ENCODE measurements at places on chromosomes 11 and 22.

- DNase-seq: no peak
Observed at GRCh38 chr22:18044548-18045271, 20.3 kb upstream of the MICAL3 start.

GRCh38 chr22:19240813-19241592 lies 50.5 kb downstream of the CLTCL1 start:
- no peak for DNase-seq

DNA sequence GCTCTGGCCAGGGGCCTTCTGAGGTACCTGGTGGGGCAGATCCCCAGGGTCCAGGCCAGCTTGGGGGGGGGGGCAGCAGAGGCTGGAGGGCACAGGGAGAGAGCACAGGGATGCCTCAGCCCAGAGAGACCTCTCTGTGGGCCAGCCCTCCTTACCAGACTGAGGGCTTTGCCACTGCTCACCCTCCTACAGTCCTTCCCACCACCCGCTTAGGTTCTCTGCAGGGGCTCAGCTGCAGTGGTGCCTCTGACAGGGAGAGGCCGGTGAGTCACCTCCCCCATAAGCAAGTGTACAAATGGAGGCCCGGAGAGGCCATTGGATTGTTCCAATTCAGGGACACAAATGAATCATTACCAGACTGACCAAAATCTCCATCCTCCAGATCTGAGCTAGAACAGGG lies 68.1 kb upstream of the LMO1 start:
- no peak for DNase-seq

DNA sequence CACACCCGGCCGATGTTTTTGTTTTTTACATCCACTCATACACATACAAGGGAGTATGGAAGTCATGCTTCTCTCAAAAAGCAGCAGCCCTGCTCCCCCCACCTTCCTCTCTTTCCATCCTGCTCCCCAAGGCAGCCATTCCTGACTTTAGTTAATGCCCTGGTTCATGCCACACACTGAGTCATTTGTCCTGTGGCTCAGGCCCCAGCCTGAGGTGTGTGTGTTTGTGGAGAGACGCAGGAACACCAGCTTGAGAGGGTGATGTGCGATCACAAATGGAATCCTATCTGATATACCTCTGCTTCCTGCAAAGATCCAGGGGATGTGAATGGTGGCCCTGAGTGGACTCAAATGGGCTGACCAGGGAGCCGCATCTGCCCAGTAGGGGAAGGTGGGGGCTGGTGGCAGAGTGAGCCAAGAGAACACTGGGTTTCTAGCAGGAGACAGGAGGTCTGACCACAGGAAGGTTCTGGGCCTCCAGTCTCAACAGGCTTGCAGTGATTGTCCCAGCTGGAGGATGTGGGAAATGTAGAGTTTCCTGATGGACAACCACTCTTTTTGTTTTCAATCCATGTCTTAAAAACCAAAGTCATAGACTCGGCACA lies 86.7 kb downstream of the OSBP2 start:
- no peak for DNase-seq

DNA sequence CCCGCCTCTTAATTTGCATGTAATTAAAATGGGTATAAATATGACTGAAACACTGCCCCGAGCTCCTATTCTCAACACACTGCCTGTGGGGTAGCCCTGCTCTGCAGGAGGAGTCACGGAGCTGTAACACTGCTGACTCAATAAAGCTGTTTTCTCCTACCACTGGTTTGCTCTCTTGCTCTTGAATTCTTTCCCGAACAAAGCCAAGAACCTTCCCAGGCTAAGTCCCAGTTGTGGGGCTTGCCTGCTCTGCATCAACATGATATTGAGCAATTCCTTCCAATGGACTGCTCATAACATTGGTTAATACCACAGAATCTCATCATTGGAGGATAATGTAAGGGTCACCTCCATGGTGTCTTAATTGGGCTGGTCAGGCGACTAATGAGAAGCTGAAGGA lies 114.4 kb downstream of the FBXO7 start:
- no peak for DNase-seq

- no peak for DNase-seq
Observed at GRCh38 chr22:44047891-44048301, 23.8 kb downstream of the PARVB start.

GRCh38 chr11:60830478-60831142 lies 11.3 kb upstream of the CCDC86 start:
- DNase-seq: no peak

DNA sequence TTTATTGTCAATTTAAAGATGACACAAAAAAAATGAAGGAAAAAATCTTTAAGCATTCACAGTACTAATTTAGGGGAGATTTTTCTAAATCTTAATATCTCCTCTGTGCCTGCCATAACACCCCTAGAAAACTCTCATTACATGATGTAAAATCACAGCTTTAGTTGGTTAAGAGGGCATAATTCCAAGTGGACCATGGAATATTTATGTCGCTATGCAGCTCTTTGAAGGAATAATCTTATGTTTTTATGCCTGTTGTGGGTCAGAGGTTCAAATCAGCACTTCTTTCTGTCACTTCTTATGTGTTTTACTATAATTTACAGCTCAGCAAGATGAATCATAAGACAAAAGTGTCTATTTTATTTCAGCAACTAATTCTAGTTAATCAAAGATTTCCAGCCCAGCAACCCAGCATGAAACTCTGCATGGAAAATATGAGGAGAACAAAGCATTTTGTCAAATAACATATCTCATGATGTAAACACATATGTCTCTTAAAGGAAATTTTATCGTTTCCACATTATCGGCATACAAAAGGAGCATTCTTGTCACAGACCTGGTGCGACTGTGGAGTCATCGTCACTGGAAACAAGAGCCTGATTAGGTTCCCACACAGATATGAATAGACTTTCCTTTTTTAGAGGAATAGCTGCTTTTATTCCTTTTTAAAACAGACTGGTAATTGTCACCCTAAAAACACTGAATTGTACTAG lies 274.8 kb downstream of the SOX6 start:
- no peak for DNase-seq

DNA sequence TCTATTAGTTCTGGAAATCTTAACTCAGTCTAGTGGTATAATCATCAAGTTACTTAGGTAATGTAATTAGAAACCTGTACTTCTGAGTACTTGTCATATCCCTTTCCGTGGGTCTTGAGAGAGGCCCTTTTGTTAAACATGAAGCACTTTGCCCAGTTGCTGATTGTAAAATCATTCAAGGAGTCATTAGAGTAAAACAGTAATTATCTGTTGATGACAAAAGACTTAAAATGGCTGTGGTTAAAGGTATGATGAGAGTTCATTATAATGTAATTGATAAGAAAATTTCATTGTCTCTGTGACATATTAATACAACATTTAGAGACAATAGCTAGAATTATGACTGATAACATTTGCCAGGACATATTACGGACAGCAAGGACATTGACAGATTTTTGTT lies 34.3 kb downstream of the PRR5L start:
- no peak for DNase-seq

DNA sequence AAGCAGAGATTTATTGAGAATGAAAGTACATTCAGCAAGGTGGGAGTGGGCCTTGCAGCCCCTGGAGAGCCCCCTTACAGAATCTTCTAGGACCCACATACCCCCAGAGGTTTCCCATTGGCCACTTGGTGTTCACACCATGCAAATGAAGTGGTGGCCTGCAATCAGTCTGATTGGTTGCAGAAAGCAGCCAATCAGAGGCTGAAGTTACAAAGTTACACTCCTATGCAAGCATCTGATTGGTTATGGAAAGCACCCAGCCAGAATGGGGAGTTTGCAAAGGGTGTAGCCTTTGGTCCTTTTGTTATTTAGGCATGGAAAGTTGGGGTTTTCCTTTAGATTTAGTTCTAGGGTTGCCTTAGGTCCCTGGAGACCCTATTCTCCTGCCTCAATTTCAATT lies 34.9 kb downstream of the UVRAG start:
- no peak for DNase-seq

DNA sequence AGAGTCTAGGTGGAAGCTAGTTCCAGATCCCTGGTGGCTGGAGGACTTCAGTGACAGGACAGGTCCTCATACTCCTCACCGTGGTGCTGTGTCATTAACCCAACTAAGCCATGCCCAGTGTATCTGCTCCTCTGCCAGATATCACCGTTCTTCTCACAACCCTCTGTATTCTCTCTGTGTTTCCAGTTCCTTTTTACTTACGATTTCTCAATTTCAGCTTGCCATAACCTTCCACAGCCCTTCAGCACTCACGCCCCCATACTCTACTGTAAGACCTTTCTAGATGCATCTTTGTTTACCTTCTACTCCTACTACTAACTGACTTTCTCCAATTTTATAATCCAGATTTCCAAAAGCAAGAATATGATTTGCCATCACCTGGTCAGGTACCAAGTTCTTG lies 26.1 kb upstream of the RIC3 start:
- DNase-seq: no peak

DNA sequence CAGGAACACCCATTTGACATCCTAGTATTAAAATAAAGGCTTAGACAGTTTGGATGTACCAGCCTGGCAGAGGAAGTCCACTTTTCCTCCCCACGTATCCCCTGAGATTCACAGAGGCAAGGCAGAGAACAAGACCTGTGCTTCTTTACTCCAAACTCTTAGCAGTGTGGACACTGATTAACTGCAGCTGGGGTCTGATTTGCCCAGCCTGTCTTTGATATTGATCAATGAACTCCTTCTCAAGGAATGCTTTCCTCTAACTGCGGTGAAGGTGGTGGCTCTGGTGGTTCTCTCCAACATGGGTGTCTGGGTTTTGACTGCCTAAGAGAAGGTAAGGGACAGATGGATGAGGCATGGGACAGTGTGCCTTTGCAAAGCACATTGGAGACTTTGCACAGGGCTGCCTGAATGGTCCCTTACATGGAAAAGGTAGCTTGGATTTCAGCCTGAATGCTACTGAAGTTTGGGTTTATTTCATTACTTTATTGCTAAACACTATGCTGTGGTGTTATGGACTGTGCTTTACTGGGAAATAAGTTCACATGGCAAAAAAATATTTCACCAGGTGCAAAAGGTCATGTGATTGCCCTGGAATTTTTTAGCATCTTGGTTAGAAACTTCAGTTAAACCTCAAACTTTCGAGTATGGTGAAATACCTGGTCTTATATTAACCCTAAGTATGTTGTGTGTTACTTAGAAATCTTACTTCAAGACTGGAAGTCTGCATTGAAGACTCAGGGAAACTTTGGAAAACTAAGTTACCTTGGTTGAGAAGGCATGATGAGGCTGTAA lies 1.8 kb downstream of the GAS2 start:
- no peak for DNase-seq

- no peak for DNase-seq
Observed at GRCh38 chr22:45584121-45584570, 81.5 kb downstream of the FBLN1 start.

GRCh38 chr11:126585774-126586491 lies 230.4 kb downstream of the ST3GAL4 start:
- no peak for DNase-seq

DNA sequence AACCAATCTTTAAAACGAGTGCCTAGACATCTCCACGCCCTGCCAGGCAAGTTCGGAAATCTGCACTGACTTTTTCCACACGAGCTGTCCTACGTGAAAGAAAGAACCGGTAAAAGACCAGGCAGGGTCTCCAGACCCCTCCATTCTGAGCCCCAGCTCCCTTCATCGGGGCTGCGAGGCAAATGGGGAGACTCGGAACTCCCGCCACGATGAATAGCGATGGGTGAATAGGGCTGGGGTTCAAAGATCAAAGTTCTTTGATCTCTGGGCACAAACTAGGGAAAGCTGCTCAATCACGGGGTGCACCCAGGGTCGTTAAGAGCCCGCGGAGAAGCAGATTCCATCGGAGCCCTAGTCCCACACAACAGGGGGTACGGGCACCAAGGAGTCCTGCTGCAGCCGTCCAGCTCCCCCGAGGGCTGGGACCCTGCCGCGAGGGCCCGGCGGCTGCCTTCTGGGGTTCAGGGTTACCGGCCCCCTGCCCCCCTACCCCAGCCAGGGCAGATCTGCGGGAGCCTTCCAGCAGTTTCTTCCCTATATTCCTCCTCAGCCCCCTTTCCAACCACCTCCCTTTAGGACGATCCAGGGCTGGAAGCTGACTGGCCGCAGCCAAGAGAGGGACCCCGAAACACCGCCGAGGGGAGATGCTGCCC lies 1.1 kb downstream of the LRP4 start:
- no peak for DNase-seq
